Left colon (tissue), 2 donors: ENCODE measurements at places on chromosomes 6 and 20. TPM values are rescaled to one million over a fixed set of nuclear protein-coding genes. Genes with fewer than 3 reads are reported as not detected.

The OR2H2 gene
- not detected for total RNA-seq

The MYB gene
- 72.8 TPM for total RNA-seq

The NKAPL gene
- 0.47 TPM for total RNA-seq

The BPIFB4 gene
- total RNA-seq = not detected

The C6orf141 gene
- total RNA-seq = 7.6 TPM

- no peak for DNase-seq
Measured at GRCh38 chr6:110878751-110879522, 4.4 kb downstream of the AMD1 start.

GRCh38 chr20:62551407-62552323 is 75.9 kb upstream of the GATA5 start:
- DNase-seq = no peak

- DNase-seq = no peak
Measured at GRCh38 chr20:34974246-34974645, 18.6 kb downstream of the MYH7B start.

GRCh38 chr6:27168586-27169443 is 78.7 kb upstream of the PRSS16 start:
- DNase-seq = no peak

GRCh38 chr6:165659945-165660856 is 2.8 kb downstream of the PDE10A start:
- no peak for DNase-seq

DNA sequence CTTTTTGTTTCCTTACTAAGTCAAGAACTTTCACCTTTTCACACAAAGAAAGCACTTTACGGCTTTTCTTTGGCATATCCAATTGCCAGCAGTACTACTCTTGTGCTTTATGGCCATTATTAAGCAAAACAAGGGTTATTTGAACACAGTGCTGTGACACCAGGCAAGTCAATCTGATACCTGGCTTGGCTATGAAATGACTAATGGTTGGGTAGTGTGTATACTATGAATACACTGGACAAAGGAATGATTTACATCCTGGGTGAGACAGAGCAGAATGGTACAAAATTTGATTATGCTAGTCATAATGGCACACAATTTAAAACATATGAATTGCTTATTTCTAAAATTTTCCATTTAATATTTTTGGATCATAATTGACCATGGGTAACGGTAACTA is 22.1 kb upstream of the ADGRF1 start:
- no peak for DNase-seq

- DNase-seq = no peak
Measured at GRCh38 chr20:45304464-45304999, 2.1 kb upstream of the RBPJL start.
